Right lung (tissue), 10 donors: ENCODE measurements at places on chromosomes 13 and 19.

GRCh38 chr13:109096101-109096500 lies 466.7 kb downstream of the MYO16 start:
- DNase-seq = no peak

- DNase-seq = no peak
Observed at GRCh38 chr19:10320602-10321416, 5.0 kb upstream of the FDX2 start.

- DNase-seq = no peak
Observed at GRCh38 chr19:9219489-9219888, at the start of gene OR7D4. TSS of gene OR7D4 (minus strand) at chr19:9219589. CDS start at chr19:9214837, 4,752 bp downstream.

- DNase-seq = no peak
Observed at GRCh38 chr19:18269070-18269723, 5.1 kb downstream of the IQCN start.

DNA sequence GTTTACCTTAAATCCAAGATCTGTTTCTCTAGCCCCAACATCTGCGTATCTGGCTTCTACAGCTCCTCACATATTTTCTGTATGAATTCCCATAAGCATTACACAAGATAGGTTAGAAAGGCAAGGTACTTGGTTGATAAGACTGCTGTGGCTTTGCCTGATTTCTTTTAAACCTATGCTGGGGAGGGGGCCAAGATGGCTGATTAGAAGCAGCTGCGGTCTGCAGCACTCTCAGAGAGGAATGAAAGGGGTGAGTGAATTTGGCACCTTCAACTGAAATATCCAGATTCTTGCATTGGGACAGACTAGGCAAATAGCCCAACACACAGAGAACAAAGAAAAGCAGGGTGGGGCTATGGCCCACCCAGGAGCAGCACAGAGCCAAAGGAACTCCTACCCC lies 12.2 kb upstream of the DLEU7 start:
- DNase-seq = no peak

DNA sequence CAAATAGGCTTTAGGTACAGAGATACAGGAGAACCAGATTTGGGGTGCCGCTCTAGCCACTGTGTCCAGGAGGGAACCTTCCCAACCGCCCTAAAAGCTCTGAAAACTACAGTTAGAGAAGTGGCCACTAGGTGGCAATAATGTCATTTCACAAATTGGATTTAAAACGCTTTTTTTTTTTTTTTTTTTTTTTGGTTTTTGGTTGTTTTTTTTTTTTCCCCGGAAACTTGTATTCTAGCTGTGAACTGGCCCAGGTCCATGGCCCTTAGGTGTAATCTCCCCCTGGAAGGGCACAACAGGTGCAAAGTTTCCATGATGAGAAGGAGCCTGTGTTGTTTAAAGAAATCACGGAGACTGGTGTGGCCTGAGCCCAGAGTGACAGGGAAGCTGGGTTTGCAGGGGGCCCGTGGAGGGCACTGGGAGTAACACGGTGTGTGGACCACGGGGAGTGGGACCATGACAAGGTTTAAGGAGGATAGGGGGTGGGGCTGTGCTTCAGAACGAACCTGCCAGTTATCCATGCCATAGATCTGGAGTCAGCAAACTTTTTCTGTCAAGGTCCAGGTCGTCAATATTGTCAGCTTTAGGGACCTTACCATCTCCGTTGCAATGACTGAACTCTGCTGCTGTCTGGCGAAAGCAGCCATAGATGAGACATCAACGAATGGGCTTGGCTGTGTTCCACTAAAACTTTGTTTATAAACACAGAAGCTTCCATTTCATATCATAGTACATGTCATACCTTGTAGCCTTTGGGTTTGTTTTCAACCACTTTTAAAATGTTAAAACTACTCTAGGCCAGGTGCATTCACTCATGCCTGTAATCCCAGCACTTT lies 10.1 kb downstream of the OR1I1 start:
- peak; percentile 60 for DNase-seq

GRCh38 chr13:42279986-42280385 lies 8.0 kb downstream of the AKAP11 start:
- DNase-seq = no peak

- no peak for DNase-seq
Observed at GRCh38 chr13:59343132-59343531, 820.6 kb downstream of the DIAPH3 start.

DNA sequence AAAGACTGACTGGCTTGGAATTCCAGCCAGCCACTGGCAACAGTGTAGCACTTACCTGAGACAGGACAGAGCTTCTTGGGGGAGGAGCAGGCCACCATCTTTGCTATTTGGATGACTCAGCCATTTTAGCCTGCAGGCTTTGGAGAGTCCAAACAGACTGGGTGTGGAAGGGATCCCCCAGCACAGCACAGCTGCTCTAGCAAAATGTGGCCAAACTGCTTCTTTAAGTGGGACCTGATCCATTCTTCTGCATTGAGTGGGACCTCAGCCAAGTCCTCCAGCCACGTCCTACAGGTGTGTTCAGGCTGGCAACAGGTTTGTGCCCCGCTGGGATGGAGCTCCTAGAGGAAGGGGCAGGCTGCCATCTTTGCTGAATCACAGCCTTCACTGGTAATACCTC lies 80.0 kb downstream of the NDFIP2 start:
- no peak for DNase-seq
